ENCODE measurements at places on chromosomes 2 and 18.

- no peak for DNase-seq
Measured at GRCh38 chr18:7520200-7520785, 46.8 kb upstream of the PTPRM start.

DNA sequence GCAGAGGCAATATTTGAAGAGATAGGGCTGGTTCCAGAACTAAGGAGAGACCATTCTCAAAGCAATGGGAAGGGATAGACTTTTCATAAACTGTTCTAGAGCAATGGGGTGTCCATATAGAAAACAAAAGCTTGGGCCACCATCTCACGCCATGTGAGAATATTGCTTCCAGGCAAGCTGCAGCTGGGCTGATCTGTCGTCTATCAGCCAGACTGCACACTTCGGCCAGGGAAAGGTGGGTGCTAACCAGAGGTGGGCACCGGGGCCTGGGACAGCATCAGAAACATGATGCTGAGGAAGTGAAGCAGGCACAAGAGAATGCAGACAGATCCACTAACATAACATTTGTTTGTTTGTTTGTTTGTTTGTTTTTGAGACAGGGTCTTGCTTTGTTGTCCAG is 43.7 kb downstream of the MYO7B start:
- DNase-seq = no peak

GRCh38 chr18:57698571-57699276 is 77.1 kb upstream of the NARS1 start:
- no peak for DNase-seq

DNA sequence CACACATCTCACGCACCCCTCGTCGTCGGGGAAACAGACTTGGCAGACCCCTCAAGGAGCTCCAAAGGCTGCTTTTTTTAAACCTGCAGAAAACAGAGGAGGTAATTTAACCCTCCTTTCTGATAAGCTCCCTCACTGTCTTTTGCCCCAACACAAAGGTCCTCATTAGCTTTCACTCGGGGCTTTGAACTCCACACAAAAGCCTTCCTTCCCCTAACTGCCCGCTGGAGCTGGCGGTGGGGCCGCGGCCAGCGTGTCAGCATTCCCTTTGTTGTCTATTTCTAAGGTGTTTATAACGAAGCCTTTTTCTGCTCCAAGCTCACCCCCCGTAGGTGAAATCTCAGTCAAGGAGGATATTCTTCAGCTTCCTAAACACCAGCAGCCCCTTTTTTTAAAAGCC is 43.5 kb upstream of the ID2 start:
- DNase-seq = no peak

- DNase-seq = no peak
Measured at GRCh38 chr2:11092701-11093335, 62.4 kb upstream of the SLC66A3 start.

- DNase-seq = no peak
Measured at GRCh38 chr2:57552885-57553284, 493.7 kb upstream of the VRK2 start.

Measured in stimulated activated CD8-positive, alpha-beta memory T cell treated with anti-CD3 and anti-CD28 coated beads, Interleukin-12 subunit alpha, Interleukin-12 subunit beta, amount 100 ng/mL, for 1 hour (primary cell).